ENCODE measurements at places on chromosomes 13 and 19.

DNA sequence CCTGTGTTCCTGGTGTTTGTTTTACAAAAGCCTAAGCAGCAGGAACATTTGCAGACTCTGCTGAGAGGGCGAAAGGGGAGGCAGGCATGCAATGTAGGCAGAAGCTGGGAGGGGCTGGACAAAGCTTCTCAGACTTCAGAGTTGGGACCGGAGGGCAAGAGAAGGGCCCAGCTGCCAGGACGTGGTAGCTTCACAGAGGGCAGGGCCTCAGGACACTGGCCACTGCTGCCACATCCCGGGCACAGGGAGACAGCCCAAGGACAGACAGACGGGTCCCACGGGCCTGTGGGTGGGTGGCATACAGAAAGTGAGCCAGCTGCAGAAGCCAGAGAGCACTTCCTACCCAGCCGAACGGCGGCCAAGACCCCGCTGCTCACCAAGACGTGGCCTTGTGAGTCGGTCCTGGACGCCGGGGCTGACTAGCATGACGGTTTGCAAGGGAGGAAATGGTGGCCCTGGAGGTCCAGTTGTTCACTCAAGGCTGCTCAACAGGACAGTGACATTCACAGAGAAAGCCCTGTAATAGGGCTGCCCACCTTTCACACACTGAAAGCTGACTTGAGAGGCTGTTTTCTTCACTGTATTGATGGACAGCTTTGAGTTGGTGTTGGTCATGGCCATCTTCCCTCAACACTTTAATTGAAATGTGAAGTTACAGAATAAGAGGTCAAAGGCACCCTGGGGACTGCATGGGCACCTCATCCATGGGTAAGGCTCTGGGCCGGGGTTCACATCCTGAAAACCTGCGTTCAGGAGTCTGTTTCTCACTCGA is 23.7 kb upstream of the TFDP1 start:
- DNase-seq: no peak

- DNase-seq: no peak
These were observed 455.4 kb upstream of the TSHZ3 start for GRCh38 chr19:31804668-31805067.

DNA sequence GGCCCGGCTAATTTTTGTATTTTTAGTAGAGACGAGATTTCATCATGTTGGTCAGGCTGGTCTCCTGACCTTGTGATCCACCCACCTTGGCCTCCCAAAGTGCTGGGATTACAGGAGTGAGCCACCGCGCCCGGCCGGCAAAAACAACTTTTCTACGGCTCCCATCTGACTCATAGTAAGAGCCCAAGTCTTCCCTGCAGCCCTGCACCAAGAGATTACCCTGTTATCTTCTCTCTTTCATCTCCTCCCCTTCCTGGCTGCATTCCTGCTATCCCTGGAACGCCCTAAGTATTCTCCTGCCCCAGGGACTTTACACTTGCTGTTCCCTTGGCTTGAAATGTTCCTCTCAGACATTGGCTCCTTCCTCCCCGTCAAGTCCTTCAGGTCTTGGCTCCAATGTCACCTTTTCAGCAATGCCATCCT is 6.6 kb downstream of the AP2S1 start:
- DNase-seq: no peak

DNA sequence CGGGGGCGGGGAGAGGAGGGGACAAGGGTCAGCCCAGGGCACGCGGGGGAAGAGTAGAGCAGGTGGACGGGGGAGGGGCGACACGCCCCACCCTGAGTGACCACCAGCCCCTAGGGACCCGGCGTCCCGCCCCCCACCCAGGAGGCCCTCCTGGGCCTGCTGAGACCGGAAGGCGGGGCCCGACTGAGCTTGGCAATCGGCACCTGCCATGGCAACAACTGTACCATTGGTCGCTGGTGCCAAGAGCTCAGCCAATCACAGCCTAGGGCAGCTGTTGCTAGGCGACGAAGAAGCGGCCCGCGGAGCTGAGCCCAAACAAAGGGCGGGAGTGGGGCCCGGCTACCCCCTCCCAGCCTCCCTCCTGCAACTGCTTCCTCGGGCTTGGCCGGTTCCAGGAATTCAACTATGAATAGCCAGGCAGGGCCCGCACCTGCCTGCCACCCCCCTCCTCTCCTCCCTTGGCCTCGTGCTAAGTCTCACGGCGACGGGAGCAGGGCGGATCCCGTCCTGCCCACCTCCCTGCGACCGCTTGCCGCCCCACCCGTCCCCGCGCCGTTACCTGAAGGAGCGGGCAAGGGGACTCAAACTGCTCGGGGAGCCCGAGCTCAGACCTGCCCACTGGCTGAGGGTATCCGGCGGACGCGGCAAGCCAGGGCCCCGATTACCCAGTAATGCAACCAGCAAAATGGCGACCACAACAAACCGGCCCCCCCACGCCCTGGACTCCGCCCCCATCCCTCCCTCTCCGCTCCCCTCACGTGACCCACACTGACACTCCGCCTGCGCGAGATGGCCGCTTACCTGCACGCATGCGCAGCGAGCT is at the start of gene DYRK1B:
Gene DYRK1B (minus strand): TSS at position 699 of the 823 bp plus-strand sequence. CDS start 2,295 bp downstream, outside the sequence.
- peak; percentile 94 for DNase-seq

DNA sequence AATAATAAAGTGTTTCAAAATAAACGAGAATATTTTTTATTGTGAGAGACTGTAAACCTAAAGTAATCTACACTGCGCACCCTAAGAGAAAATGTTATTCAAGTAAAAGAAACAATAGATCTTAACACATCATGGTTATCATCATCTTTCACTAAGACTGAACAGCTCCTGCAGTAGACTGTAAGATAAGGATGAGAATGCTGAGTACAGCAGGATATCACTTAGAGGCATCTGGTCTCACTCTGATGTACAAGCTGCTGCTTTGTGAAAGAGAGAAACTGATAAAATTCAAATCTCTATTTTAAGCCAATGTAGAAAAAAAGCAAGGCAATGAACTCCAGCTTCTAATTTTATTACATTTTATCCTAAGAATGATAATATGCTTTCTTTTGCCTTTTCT is 261.7 kb upstream of the HTR2A start:
- DNase-seq: no peak

- DNase-seq: no peak
These were observed 1.3 kb downstream of the SAFB start for GRCh38 chr19:5624018-5624663.

DNA sequence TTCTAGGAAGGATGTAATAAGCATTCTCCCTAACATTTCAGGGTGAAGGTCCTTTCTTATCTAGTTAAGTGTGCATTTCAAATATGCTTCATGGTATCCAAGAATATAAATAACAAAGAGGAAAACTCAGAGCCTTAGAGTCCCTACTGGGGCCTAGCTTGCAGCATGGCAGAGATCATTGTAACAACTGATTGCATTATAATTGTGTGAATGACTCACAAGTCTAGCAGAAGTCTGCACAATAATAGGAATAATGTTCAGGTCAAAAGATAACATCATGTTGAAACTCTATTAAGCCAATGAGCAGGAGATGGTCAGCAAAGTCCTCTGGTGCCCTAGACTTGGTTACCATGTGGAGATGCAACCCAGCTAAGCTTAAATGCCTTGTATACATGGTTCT is 3.4 kb downstream of the POSTN start:
- DNase-seq: no peak

- no peak for DNase-seq
These were observed 8.9 kb downstream of the KASH5 start for GRCh38 chr19:49396738-49397505.

GRCh38 chr13:61874970-61875579 is 459.4 kb upstream of the PCDH20 start:
- DNase-seq: no peak

DNA sequence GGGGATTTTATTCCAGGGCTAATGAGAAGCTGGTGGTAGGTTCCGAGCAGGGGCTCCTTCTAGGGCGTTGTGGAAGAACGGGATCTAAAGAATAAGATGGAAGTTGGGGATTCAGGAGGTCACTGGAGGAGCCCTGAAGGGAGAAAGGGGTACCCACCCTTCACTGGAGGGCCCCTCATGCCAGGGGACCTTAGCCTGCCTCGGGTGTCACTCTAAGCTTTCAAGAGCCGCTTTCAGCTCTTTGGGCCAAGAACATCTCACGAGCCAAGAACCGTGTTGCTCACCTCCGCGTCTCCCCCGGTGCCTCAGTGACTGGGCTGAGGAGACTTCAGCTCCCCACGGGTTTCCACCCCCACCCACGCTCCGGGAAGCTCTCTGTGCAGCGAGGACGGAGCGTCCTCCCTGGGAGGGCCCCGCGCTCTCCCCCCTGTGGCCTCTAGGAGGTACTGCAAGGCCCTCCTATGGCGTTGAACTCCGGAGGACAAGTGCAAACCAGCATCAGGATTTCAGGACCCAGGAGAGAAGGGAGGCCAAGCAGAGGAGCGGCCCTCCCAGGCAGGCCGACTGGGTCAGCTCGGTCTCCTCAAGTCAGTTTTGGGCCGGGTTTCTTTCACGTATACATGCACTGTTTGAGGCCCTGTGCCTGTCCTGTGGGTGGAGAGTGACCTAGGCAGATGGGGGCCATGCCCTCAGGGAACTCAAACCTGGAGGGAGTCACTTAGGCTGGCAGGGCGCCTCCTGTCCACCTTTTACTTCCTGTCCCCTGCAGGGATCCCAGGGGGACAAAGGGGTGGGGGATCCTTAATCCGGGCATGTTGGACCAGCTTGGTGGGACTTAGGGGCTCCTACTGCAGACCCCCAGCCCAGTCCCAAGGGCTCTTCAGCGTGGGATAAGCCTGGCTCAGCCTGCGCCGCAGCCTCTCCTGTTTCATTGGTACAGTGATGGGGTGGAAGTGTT is 5.1 kb upstream of the KRTDAP start:
- no peak for DNase-seq

GRCh38 chr13:90710164-90710759 is 637.2 kb upstream of the MIR17HG start:
- DNase-seq: no peak

DNA sequence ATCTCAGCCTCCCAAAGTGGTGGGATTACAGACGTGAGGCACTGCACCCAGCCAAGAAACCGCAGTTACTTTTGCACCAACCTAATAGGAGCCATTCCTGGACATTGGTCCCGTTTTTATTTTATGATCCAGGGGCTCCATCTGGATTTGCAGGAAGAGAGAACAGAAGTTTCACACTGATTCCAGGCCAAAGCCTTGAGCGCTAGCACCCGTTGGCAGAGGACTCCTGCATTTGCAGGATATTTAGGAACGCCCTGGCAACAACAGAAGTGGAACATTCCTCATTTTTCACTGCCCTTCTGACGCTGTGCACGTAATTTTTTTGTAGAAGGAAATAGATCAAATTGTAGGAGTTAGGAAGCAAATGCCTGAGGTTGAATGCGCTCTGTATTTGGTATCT is 11.7 kb upstream of the SULT2A1 start:
- DNase-seq: no peak

DNA sequence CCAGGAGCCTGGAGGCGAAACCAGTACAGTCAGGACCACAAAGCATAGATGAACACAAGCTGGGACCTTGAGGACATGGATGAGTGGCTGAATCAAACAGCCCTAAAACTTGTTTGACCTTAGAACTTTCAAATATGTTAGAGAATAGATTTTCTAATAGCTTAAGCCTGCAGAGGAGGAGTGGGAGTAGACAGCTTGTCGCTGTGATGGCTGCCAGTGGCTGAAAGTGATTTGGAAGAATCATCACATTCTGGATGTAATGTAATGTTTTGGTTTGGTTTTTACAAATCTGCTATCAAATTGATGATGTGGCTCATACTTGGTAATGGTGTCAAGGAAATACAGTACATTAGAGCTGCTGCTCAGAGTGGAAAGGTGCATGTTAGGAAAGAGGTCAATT is 12.0 kb downstream of the IGFL3 start:
- no peak for DNase-seq

- no peak for DNase-seq
These were observed 382.9 kb downstream of the OLFM4 start for GRCh38 chr13:53411463-53411862.

DNA sequence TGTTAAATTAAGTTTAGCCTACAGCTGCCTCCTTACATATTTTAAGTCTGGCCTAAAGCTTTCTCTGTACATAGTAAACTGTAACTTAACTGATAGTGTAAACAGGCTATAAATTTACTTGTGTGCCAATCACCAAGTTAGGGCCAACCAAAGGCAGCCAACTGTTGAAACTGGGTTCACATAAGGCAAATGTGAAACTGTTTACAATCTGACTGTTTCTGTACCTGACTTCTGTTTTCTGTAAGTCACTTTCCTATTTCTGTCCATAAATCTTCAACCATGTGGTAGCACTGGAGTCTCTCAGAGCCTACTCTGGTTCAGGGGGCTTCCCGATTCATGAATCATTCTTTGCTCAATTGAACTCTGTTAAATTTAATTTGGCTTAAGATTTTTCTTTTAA is 103.1 kb downstream of the RAP2A start:
- DNase-seq: no peak

- DNase-seq: no peak
These were observed 812.6 kb downstream of the DACH1 start for GRCh38 chr13:71054358-71054757.

GRCh38 chr19:45087531-45087930 is 5.4 kb upstream of the PPP1R37 start:
- DNase-seq: no peak

- DNase-seq: no peak
These were observed 79.3 kb upstream of the GPR183 start for GRCh38 chr13:99386495-99386894.

DNA sequence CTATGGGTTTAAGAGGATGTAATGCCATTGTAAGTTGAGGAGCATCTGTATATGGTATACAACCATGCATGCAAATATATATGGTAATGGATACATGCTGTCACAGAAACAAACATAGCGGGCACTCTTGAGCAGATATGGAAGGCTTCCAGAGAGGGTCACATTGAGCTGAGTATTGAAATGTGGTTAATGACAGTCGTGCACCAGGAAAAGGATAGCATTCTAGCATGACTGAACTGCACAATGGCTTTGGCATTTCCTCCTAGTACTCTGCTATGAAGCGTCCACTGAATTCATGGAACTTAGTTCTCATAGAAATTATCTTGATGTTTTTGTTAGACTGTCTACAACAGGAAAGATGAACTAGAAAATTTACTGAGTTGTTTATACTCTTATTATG is 25.2 kb downstream of the DGKH start:
- DNase-seq: no peak

DNA sequence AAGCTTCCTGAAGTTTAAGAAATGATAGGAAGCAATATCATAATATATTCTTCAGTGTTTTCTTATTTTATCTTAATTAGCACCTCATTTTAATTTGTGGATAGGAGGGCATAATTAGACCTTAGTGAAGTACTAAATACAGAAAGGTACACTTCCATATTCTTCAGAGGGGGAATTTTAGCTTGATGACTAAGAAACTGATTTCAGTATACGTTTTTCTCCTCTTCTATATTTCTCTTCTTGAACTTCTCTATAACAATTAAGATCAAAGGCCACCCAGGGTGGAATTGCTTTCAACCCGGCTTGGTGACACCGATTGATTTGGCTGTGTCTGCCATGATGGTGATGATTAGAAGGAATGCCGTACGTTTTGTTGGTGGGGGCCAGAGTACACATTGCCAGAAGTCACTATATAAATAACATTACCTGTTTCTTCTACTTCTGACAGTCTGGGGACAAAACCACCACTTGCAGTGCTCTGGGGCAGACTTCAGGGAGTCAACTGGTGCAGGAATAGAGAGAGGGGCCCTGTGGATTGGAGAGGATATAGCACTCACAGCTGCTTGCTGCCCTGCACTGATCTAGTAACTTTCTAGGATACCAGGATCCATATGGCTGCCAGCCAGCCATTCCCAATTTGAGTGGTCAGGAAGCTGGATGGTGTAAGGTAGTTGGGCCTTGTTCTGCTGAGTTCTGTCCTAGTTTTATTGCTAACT is 73.8 kb downstream of the SPATA13 start:
- no peak for DNase-seq

GRCh38 chr13:70622796-70623195 is 514.5 kb upstream of the KLHL1 start:
- no peak for DNase-seq

- DNase-seq: no peak
These were observed 4.1 kb downstream of the SPACA6 start for GRCh38 chr19:51697169-51697776.

GRCh38 chr13:28049215-28049614 is 51.2 kb downstream of the FLT3 start:
- DNase-seq: no peak
